GM12878 (cell line): ENCODE measurements at places on chromosomes 3 and 15. TPM values are rescaled to one million over a fixed set of nuclear protein-coding genes. Genes with fewer than 3 reads are reported as not detected.

DNA sequence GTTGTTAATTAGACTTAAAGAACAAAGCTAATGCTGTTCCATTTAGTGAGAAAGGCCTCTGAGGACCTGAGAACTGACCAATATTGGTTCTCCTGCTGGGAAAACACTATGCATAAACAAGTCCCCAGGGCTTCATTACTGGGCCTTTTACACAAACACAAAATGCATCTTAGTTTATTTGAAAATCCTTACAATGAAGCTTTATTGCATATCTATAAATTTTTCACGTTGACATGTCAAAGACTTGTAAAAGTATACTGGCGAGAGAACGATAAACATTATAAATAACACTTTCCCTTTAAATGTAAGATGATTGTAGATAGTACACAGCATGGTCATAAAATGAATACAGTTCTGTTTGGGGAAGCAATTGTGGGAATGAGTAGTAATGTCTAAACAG, 151.7 kb downstream of the ROBO2 start:
- no peak for DNase-seq
- H3K27ac ChIP-seq = no peak overlapping the region
- H3K27me3 ChIP-seq = no peaks in the 10 kb centered on the region
- H3K4me3 ChIP-seq = no peak overlapping the region
- no peaks in the 10 kb centered on the region for H3K36me3 ChIP-seq

The CLDN18 gene
- total RNA-seq = 0.26 and 0.32 TPM in 2 replicates

The WDR5B gene
- total RNA-seq = 2.9 and 3.4 TPM in 2 replicates

- H3K27ac ChIP-seq = no peak overlapping the region
- H3K4me3 ChIP-seq = no peak overlapping the region
- H3K36me3 ChIP-seq = no peaks in the 10 kb centered on the region
- no peak for DNase-seq
- H3K27me3 ChIP-seq = no peaks in the 10 kb centered on the region
Observed at GRCh38 chr3:66723231-66723630, 222.4 kb upstream of the LRIG1 start.

DNA sequence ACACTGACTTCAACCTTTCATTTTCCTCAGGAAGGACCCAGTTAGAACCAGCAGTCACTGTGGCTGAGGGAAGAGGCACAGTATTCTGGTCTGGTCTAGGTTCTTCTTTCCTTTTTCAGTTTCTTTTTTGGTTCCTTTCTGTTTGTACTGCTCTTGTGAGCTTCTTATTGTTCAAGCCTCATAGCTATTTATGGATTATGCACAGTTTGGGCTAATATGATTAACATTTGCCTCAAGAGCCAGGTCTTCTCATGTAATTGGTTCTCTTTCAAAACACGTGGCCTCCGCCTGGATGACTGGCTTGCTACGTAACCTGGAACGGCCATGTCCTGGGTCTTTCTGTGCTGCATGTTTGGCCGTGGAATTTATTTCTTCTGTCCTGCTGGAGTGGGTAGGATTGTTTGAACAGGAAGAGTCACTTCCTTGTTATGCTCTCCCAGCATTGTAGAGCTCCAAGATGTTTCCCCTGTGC, 43.3 kb downstream of the RBMS3 start:
- peak overlapping the region; percentile 70 for H3K27ac ChIP-seq
- no peaks in the 10 kb centered on the region for H3K36me3 ChIP-seq
- H3K4me1 ChIP-seq = peaks cover 10% of the 10 kb centered on the region; the same call in 1 of the 2 replicates
- no peak overlapping the region for H3K4me3 ChIP-seq
- no peaks in the 10 kb centered on the region for H3K27me3 ChIP-seq
- peak; percentile 84 for DNase-seq

DNA sequence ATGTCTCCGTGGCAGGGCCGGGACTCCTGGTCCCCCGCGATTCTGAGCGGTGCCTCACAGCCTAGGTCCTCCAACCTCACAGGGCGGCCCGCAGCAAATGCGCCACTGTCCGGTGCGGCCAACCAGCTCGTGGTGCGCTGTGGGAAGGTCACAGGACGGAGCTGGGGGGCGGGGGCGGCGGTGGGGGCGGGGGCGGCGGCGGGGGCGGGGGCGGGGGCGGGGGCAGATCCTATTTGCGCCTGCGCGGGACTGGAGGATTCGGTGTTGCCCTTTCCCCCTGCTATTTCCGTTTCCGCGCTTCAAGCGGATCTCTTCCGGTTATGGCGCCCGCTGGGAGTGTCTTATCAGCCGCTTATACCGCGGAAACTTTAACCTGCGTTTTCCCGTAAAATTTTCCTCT, 106.7 kb upstream of the SNRPN start:
- H3K36me3 ChIP-seq = no peaks in the 10 kb centered on the region
- H3K27ac ChIP-seq = no peak overlapping the region
- H3K4me1 ChIP-seq = no peaks in the 10 kb centered on the region

The SLC27A2 gene
- 0.38 and 0.64 TPM in 2 replicates for total RNA-seq

The STX19 gene
- not detected in 2 replicates for total RNA-seq

The C3orf20 gene
- 1.6 and 2.0 TPM in 2 replicates for total RNA-seq

GRCh38 chr15:51757450-51757849, 6.1 kb downstream of the TMOD2 start:
- H3K27me3 ChIP-seq = no peaks in the 10 kb centered on the region; the same call in 1 of the 2 replicates
- no peak for DNase-seq
- no peaks in the 10 kb centered on the region for H3K36me3 ChIP-seq

GRCh38 chr3:88678747-88679146, 428.7 kb upstream of the EPHA3 start:
- no peak overlapping the region for H3K27ac ChIP-seq
- no peaks in the 10 kb centered on the region for H3K4me1 ChIP-seq
- H3K27me3 ChIP-seq = no peaks in the 10 kb centered on the region
- H3K36me3 ChIP-seq = no peaks in the 10 kb centered on the region

GRCh38 chr15:75200765-75201615, 692 bp upstream of the C15orf39 start:
- H3K36me3 ChIP-seq = peaks cover 6% of the 10 kb centered on the region; the same call in 1 of the 2 replicates
- peaks cover 38% of the 10 kb centered on the region for H3K4me1 ChIP-seq
- H3K27me3 ChIP-seq = no peaks in the 10 kb centered on the region
- peak overlapping the region; percentile 93 for H3K27ac ChIP-seq
- DNase-seq = no peak

- no peak overlapping the region for H3K4me3 ChIP-seq
- H3K4me1 ChIP-seq = no peaks in the 10 kb centered on the region
- H3K27me3 ChIP-seq = no peaks in the 10 kb centered on the region
Observed at GRCh38 chr3:33889394-33890039, 91.1 kb downstream of the PDCD6IP start.

GRCh38 chr15:99135194-99135593, 30.3 kb downstream of the SYNM start:
- H3K27ac ChIP-seq = no peak overlapping the region
- no peaks in the 10 kb centered on the region for H3K36me3 ChIP-seq
- 0 out of 2 replicates have a peak, but pooled peaks cover 1% of the 10 kb centered on the region for H3K4me1 ChIP-seq

The TTLL13 gene
- 0.13 and 0.19 TPM in 2 replicates for total RNA-seq

DNA sequence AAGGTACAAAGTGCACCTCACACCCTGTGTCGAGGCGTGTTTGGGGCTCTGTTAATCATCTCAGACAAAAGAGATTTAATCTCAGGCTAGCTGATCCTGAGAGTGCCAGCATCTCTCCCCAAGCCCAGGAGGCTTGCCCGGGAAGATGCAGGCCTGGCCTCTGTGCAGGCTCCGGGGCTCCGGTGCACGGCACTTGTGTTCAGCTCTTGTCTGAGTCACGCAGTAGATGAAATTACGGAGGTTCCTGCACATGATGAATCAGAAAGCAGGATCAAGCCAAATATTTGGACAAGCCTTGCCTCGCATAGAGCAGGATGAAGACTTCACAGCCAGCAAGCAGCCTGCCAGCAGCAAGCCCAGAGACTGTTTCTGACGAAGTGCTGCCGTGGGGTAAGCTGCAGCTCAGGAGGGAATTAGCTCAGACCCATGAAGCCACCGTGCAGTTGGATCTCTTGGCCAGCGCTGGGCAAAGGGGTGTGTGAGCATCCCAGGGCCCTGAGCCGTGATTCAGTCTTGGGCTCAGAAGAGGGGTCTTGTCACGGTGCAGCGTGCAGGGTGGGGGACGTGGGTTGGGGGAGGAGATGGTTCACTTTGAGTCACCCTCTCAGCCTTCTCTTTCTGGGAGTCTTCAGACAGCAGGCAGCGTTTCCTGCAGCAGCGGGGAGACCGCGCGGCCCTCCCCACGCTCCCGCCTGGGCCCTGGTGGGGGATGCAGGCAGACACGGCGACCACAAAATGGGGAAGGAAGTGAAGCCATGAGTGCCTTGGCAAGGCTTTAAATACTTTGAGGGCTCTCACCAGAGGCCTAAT, 89.2 kb upstream of the MEF2A start:
- no peaks in the 10 kb centered on the region for H3K36me3 ChIP-seq
- no peak overlapping the region for H3K27ac ChIP-seq
- H3K4me1 ChIP-seq = peaks cover 22% of the 10 kb centered on the region
- H3K27me3 ChIP-seq = no peaks in the 10 kb centered on the region
- H3K4me3 ChIP-seq = no peak overlapping the region

The GABPB1 gene
- total RNA-seq = 32.4 and 35.9 TPM in 2 replicates

- H3K27me3 ChIP-seq = no peaks in the 10 kb centered on the region; the same call in none of the 2 replicates
- H3K36me3 ChIP-seq = no peaks in the 10 kb centered on the region
- no peak overlapping the region for H3K4me3 ChIP-seq
- no peak overlapping the region for H3K27ac ChIP-seq
Observed at GRCh38 chr15:33680336-33680735, 288.0 kb upstream of the CHRM5 start.

The OPA1 gene
- 73.7 and 82.1 TPM in 2 replicates for total RNA-seq

The TEX55 gene
- total RNA-seq = not detected in 2 replicates

DNA sequence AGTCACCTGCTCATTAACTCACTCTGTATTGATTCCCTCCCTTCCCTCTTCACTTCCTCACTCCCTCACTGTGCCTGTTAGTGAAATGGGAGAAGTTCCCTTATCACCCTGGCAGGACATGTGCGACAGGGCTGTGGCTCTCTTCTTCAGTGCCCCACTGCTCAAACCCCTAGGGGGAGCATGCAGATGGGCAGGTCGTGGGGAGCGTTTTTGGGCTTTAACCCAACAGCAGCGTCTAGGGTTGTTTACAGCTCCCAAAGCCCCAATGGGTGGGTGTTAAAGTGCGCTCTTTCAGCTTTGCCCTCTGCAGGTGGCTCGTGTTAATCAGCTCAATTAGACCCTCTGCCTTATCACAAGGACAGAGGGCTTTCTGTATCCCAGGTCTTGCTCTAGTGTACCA, 447.8 kb upstream of the PROK2 start:
- no peak for DNase-seq
- H3K4me3 ChIP-seq = no peak overlapping the region
- no peaks in the 10 kb centered on the region for H3K27me3 ChIP-seq
- H3K27ac ChIP-seq = no peak overlapping the region
- H3K4me1 ChIP-seq = no peaks in the 10 kb centered on the region

GRCh38 chr3:101204246-101204645, 116.1 kb downstream of the IMPG2 start:
- DNase-seq = no peak
- H3K4me3 ChIP-seq = no peak overlapping the region
- H3K27me3 ChIP-seq = no peaks in the 10 kb centered on the region
- no peaks in the 10 kb centered on the region for H3K4me1 ChIP-seq
- H3K27ac ChIP-seq = no peak overlapping the region

The SLC6A1 gene
- not detected in 2 replicates for total RNA-seq

The MUSTN1 gene
- 0.51 and 1.2 TPM in 2 replicates for total RNA-seq

The CYP8B1 gene
- 0.08 and 0.24 TPM in 2 replicates for total RNA-seq

The NLGN1 gene
- not detected in 2 replicates for total RNA-seq

DNA sequence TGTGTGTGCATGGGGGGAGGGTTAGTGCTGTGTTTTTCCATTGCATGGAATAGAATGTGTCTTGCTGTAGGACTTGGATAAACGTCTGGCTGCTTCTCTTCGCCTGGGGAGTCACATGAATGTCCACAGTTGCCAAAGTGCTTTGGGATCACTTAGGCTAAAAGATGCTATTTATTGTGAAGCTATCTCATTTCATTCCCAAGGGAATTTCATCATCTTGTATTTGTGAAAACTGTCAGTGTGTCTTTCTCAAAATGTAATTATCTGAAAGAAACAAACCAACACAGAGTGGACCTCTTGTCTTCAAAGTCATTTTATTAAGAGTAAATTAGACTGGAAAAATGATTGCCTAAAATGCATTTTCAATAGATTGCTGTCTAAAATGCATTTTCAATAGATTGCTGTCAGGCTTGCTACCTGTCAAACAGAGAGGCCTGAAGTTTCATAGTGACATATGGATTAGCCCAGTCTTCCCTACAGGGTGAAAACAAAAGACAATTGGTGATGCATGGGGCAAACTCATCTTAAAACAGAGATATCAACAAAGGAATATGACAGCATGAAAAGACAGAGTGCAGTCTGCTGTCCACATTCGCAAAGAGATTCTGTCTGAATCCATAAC, 117.1 kb upstream of the GOLIM4 start:
- H3K36me3 ChIP-seq = no peaks in the 10 kb centered on the region
- H3K4me3 ChIP-seq = no peak overlapping the region
- H3K4me1 ChIP-seq = peaks cover 3% of the 10 kb centered on the region; the same call in 1 of the 2 replicates
- no peaks in the 10 kb centered on the region for H3K27me3 ChIP-seq

The RFC4 gene
- 63.8 and 69.2 TPM in 2 replicates for total RNA-seq

The SPATA12 gene
- 0.29 and 0.38 TPM in 2 replicates for total RNA-seq

GRCh38 chr15:53305101-53305500, 454.4 kb downstream of the WDR72 start:
- DNase-seq = no peak
- H3K36me3 ChIP-seq = no peaks in the 10 kb centered on the region
- no peak overlapping the region for H3K27ac ChIP-seq
- no peak overlapping the region for H3K4me3 ChIP-seq
- H3K27me3 ChIP-seq = no peaks in the 10 kb centered on the region

- no peak for DNase-seq
- H3K27me3 ChIP-seq = no peaks in the 10 kb centered on the region
- no peak overlapping the region for H3K4me3 ChIP-seq
- H3K36me3 ChIP-seq = no peaks in the 10 kb centered on the region
- H3K27ac ChIP-seq = no peak overlapping the region
Observed at GRCh38 chr3:8313560-8314267, 187.9 kb upstream of the LMCD1 start.

DNA sequence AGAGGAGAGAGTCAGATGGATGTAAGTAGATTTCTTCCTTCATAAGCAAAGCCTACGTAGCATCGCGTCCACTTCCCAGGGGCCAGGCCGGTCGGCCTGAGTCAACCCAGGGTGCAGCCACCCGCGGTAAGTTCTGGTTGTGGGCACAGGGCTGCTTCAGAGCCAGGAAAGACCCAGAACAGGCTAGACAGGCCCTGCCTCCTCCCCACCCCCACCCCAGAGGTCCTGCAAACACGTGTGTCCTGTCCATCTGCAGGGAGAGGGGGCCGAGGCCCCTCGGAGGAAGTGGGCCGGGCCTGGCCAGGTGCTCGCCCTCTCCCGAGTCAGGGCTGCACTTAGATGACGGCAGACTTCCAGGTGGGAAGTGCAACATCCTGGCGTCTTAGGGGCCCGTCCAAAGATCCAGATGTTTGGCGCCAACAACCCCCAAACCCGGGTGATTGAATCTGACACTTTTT, 100.8 kb upstream of the ALDH1A3 start:
- H3K4me1 ChIP-seq = no peaks in the 10 kb centered on the region
- DNase-seq = no peak
- H3K36me3 ChIP-seq = no peaks in the 10 kb centered on the region
- no peak overlapping the region for H3K27ac ChIP-seq
- H3K4me3 ChIP-seq = no peak overlapping the region
